ENCODE measurements at places on chromosomes 7 and 10. TPM values are rescaled to one million over a fixed set of nuclear protein-coding genes. Genes with fewer than 3 reads are reported as not detected.

Gene MKI67
- total RNA-seq, result 1.2 TPM

Gene ANKRD61
- total RNA-seq, result not detected

Gene C10orf62
- total RNA-seq, result not detected

Gene FOXI2
- total RNA-seq, result not detected

Gene PRLHR
- not detected for total RNA-seq

Gene TMEM236
- total RNA-seq, result 0.06 TPM
